ENCODE measurements at places on chromosomes 1 and 21.
A peak's percentile ranks its signal among the peaks of the same experiment; 100 is the strongest.

- no peak for DNase-seq
These were observed 114.9 kb downstream of the VPS13D start for GRCh38 chr1:12344596-12345349.

GRCh38 chr1:81562934-81563333 lies 237.8 kb upstream of the ADGRL2 start:
- no peak for DNase-seq

- DNase-seq: no peak
These were observed 79.0 kb downstream of the HLX start for GRCh38 chr1:220958234-220958633.

DNA sequence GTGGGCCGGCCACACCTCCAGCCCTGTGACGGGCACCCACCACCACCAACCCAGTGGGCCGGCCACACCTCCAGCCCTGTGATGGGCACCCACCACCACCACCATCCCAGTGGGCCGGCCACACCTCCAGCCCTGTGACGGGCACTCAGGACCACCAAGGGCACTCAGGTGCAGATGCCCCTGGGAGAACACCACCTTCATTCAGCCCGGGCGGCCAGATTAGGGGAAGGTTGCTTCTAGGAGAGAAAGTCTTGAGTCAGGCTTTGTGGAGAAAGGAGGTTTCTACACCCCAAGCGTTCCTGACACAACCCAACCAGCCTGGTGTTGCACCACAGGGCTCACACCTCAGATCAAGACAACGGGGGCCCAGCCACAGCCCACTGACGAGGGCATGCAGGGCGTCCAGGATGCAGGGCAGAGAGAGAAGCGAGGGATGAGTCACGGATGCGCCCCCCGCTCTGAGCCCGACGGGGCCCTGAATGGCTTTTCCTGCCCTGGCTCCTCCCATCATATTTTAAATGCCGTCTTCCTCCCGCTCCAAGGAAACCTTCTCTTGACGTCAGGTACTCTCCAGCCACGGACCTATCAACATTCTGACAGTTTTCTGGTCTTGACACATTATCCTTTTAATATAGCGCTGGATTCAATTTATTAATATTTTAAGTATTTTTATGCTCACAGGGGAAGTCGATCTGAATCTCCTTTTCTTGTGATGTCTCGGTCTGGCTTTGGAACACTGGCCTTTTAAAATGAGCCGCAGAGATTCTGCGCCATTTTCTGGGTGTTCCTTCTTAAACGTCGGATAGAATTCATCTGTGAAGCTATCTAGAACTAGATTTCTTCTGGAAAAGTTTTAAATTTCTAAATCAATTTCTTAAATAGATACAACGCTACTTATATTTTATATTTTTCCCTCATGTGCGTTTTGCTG lies 631 bp upstream of the SPATC1L start:
- peak; percentile 89 for DNase-seq

DNA sequence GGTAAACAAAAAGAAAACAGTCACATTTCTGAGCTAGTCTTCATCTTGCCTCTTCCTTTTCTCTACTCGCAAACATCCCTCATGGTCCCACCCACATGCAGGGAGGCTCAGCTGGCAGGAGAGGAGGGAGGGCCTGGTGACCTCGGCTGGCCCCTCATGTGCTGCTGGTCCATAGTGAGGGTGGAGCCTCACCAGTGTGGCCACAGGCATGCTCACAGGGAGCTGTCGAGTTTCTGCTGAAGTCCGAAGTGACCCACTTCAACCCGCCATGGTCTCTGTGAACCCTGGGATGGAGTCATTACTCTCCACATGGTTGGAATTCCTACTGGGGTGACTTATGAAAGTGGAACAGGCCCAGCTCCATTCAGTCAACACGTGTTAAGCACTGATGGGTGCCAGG lies 253.4 kb downstream of the RHOU start:
- DNase-seq: no peak

DNA sequence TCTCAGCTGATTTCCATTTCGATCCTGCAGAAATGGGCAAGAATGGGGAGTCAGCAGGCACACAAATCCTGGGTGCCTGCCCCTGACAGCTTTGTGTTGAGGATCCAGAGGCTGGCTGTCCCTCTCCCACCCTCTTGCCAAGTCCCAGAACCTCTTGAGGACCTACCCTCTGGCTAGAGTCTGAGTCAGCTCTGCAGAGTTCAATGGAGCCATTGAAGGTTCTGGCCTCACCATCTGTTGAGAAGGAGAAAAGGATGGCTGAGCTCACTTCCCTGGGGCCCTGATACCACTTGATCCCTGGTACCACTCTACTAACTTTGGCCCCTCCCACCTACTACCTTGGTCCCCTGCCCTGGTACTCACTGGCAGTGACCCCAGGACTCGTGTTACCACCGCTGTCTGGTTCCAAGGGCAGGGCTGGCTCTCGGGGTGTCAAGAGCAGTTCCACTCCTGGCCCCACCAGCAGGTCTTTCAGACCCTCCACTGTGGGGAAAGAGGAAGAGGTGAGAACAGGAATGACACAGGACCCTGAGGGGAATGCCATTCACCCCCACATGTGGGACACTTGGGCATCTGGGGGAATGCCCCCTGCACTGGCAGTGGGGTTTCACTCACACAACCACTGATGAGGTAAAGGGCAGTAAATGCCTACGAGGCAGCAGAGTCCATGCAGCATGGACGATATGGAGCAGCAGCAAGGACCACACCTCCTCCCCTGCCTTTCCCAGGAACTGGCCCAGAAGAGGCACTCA lies 10.5 kb downstream of the RXFP4 start:
- no peak for DNase-seq

DNA sequence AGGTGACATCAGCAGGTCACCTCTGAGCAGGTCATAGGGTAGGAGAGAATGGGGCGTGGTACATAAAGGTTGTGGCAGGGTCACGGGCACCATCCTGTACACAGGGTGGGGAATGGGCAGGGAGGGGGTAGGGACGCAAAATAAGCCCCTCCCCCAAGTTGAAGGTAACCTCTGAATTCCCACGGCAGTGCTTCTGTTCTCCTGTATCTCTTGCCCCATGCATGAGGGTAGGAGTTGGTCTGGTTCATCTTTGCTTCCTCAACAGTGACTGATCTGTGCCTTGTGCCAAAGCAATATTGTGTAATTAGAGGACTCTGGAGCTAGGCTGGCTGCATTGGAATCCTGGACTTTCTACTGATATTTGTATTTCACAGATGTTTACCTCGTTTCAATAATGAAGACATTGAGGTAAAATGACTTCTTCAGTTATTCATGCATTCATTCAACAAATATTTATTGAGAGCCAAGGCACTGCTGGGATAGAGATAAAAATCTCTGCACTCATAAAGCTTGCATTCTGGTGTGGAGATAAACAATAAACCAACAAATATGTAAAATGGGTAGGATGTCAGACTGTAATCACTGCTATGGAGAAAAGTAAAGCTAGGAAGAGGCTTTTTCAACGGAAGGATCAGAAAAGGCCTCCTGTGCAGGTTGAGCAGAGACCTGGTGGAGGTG lies 18.4 kb upstream of the GFI1 start:
- DNase-seq: no peak

GRCh38 chr1:101235216-101235695 lies 1.6 kb upstream of the S1PR1 start:
- no peak for DNase-seq

GRCh38 chr1:161068306-161069234 lies 1.1 kb downstream of the ARHGAP30 start:
- no peak for DNase-seq

DNA sequence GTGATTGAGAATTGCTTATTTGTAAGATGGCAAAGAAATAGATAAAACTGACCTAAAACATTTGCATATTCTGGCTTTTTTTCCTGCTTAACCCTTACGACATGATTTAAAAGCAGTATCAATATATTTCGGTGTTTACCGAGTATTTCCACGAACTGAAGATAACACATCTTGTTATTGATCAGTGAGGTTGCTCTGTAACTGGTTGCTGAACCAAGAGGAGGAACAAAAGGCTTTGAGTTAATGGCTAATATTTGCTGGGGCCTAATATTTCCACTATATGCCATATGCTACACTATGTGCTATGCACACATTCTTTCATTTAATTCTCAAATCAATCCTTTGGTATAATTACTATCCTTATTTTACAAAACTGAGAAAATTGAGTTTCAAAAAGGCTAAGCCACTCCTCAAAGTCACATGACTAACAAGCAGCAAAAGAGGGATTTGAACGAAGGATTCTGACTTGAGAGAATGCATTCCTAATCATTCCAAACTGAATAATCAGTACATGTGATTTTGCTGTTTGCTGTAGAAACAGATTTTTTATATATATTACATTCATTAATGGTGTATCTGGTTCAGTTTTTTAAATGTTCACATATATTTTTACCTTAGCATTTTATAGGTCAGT lies 346.0 kb downstream of the USP25 start:
- DNase-seq: no peak

DNA sequence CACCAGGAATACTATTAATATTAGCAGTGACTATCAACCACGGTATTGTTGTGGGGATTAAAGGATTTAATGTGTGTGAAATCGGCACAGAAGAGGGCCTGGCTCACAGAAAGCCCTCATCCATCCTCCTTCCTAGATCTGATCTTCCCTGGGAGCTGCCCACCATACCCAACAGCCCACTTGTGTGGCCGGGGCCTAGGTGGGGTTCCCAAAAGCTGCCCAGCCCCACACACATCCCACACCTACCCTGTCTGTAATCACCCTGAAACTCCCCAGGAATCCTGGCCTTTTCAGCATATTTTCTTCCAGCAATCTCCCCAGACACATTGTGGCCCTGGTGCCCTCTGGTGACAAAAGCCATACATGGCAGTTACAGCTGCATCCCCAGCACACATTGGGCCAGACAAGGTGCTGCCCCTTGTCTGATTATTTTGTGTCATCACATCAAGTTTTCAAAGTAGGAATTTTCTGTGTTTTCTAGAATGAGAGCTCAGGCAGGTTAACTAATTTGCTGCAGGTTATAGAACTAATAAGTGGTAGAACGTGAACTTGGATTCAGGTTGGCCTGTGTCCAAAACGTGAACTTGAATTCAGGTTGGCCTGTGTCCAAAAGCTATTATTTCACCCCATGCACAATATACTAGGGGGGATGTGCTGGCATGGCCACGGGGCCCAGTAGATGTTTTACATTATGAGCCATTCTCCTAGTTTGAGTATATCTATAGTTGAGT lies 5.3 kb upstream of the SLC6A9 start:
- DNase-seq: peak; percentile 61

DNA sequence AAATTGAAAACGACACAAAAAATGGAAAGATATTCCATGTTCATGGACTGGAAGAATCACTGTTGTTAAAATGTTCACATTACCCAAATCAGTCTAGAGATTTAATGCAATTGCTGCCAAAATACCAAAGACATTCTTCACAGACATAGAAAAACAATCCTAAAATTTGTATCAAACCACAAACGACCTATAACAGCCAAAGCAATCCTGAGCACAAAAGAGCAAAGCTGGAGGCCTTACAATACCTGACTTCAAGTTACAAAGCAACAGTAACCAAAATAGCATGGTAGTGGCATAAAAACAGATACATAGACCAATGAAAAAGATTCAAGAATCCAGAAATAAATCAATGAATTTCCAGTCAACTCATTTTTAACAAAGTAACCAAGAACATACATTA lies 1077.3 kb downstream of the KCNT2 start:
- no peak for DNase-seq

DNA sequence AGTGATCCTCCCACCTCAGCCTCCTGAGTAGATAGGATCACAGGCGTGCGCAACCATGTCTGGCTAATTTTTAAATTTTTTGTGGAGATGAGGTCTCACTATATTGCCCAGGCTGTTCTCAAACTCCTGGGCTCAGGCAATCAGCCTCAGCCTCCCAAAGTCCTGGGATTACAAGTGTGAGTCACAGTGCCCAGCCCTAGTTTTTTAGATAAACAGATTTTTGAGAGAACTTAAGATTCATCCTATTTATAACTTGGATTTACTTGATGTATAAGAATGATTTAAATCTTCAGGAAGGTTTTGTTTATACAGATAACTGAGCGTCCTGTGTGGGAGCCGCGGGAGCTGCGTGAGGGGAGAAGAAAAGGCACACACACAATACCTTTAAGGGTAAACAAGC lies 26.2 kb downstream of the HEYL start:
- DNase-seq: no peak

DNA sequence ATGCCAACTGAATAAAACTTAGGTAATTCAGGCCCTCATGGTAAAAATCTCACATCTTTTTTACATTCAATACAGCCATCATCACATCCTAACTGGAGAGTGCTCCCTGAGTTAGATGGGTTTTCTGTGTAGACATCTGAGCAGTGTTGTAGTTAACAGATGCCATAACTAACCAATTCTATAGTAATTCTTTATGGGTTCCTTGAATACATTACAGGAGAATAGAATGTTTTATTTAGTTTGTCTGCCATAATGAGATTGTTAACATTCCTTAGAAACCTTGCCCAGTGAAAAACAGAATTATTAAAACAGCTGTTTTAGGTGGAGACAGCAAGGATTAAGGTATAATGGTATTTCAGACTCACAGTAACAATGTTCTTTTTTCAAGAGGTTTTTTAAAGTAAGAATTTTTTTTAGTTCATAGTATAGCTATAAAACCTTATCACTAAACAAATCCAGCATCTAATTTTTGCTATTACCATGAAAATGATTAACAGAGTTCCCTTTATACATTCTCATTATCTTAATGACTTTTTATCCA lies 95.3 kb downstream of the ATP5PO start:
- no peak for DNase-seq

DNA sequence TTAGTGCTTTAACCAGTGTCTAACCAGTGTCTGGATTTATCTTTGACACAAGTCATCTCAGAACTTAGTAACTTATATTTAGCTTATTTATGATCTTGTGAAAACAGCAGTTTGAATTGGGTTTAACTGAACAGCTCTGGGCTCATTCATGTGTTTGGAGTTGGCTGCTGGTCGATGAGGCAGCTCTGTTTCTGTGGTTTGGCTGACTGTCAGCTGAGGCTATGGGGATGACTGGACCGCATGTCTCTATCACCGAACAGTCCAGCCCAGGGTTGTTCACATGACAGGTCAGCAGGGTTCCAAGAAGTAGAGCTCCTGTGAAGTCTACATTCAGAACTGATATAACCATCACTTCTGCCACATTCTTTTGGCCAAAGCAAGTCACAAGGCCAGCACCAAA lies 29.1 kb upstream of the C21orf91 start:
- peak; percentile 56 for DNase-seq

GRCh38 chr1:209790286-209791193 lies 6.2 kb upstream of the C1orf74 start:
- DNase-seq: no peak

GRCh38 chr1:27473755-27474154 lies 16.2 kb downstream of the WASF2 start:
- no peak for DNase-seq

GRCh38 chr21:44686000-44686781 lies 4.2 kb upstream of the KRTAP12-1 start:
- DNase-seq: no peak

GRCh38 chr1:231062500-231063270 lies 22.6 kb upstream of the FAM89A start:
- DNase-seq: no peak

GRCh38 chr1:236222632-236223031 lies 59.1 kb downstream of the ERO1B start:
- no peak for DNase-seq

GRCh38 chr1:1020415-1021009 lies 592 bp downstream of the AGRN start:
- DNase-seq: no peak
